ENCODE measurements at places on chromosomes 1 and 21.

DNA sequence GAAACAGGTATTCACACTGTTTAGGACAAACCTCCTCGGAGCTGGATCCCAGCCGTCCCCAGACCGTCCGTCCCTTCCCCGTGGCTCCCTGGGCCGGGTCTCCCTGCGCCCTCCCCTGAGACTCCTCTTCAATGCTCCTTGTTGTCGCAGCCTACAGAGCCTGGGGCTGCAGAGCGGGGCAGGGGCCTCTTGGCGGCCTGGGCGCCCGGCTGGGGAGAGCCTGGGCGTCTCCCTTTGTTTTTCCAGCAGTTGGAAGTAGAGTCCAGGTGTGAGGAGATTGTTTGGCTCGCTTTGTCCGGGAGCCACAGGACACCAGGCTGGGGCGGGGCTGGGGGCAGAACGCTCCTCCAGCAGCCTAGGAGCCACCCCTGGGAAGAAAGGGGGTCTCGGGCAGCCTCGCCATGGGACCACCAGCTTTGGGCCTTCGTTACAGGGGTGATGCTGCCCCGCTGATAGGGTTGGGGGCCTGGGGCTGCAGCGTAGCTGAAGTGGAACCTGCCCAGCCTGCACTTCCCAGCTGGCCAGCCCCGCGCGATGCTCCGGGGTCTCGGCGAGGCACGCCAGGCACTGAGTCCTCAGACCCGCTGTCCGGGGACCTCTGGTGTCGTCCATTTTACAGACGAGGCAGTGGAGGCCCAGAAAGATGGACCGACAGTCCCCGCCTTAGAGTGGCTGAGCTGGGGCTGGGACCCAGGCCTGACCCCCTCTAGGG is 66.9 kb downstream of the PRDM16 start:
- no peak overlapping the region for H3K27ac ChIP-seq
- H3K27me3 ChIP-seq = no peaks in the 10 kb centered on the region
- no peaks in the 10 kb centered on the region for H3K36me3 ChIP-seq
- no peak for DNase-seq
- H3K4me1 ChIP-seq = no peaks in the 10 kb centered on the region
- H3K4me3 ChIP-seq = no peak overlapping the region

GRCh38 chr1:116605315-116605714 is 34.5 kb upstream of the CD58 start:
- no peaks in the 10 kb centered on the region for H3K4me1 ChIP-seq
- H3K4me3 ChIP-seq = no peak overlapping the region
- peaks cover 7% of the 10 kb centered on the region for H3K36me3 ChIP-seq
- H3K27ac ChIP-seq = no peak overlapping the region
- DNase-seq = no peak

GRCh38 chr1:152960452-152961044 is 9.9 kb upstream of the SPRR4 start:
- H3K36me3 ChIP-seq = no peaks in the 10 kb centered on the region
- H3K27ac ChIP-seq = no peak overlapping the region
- no peak overlapping the region for H3K4me3 ChIP-seq
- no peaks in the 10 kb centered on the region for H3K27me3 ChIP-seq
- H3K4me1 ChIP-seq = no peaks in the 10 kb centered on the region
- no peak for DNase-seq

- no peaks in the 10 kb centered on the region for H3K36me3 ChIP-seq
- no peak overlapping the region for H3K27ac ChIP-seq
- no peaks in the 10 kb centered on the region for H3K27me3 ChIP-seq
Measured at GRCh38 chr1:213844632-213845031, 143.1 kb upstream of the PROX1 start.

DNA sequence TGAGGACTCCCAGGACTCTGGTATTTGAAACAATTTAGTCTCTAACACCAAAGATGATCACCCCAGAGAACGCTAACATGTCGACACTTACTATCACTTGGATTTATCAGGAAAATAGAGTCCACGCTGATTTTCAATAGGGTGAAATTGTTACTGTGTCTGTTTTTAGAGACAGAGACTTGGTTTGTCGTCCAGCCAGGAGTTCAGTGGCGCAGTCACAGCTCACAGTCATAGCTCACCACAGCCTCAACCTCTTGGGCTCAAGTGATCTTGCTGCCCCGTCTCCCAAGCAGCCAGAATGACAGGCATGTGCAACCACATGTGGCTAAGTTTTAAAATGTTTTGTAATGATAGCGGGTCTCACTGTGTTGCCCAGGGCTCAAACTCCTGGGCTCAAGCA is 5.3 kb downstream of the SSU72 start:
- H3K4me1 ChIP-seq = no peaks in the 10 kb centered on the region
- no peak overlapping the region for H3K27ac ChIP-seq
- H3K4me3 ChIP-seq = no peak overlapping the region
- DNase-seq = no peak
- no peaks in the 10 kb centered on the region for H3K27me3 ChIP-seq

GRCh38 chr1:12171206-12172041 is 4.6 kb downstream of the TNFRSF1B start:
- H3K4me1 ChIP-seq = peaks cover 62% of the 10 kb centered on the region
- DNase-seq = no peak
- H3K36me3 ChIP-seq = no peaks in the 10 kb centered on the region
- H3K27ac ChIP-seq = peak overlapping the region; percentile 84
- H3K4me3 ChIP-seq = no peak overlapping the region

- H3K4me3 ChIP-seq = no peak overlapping the region
- H3K4me1 ChIP-seq = no peaks in the 10 kb centered on the region
- no peaks in the 10 kb centered on the region for H3K36me3 ChIP-seq
- DNase-seq = no peak
- H3K27me3 ChIP-seq = no peaks in the 10 kb centered on the region
Measured at GRCh38 chr1:84319662-84320061, 18.2 kb downstream of the SAMD13 start.
